ENCODE measurements at places on chromosomes 1 and 21.

DNA sequence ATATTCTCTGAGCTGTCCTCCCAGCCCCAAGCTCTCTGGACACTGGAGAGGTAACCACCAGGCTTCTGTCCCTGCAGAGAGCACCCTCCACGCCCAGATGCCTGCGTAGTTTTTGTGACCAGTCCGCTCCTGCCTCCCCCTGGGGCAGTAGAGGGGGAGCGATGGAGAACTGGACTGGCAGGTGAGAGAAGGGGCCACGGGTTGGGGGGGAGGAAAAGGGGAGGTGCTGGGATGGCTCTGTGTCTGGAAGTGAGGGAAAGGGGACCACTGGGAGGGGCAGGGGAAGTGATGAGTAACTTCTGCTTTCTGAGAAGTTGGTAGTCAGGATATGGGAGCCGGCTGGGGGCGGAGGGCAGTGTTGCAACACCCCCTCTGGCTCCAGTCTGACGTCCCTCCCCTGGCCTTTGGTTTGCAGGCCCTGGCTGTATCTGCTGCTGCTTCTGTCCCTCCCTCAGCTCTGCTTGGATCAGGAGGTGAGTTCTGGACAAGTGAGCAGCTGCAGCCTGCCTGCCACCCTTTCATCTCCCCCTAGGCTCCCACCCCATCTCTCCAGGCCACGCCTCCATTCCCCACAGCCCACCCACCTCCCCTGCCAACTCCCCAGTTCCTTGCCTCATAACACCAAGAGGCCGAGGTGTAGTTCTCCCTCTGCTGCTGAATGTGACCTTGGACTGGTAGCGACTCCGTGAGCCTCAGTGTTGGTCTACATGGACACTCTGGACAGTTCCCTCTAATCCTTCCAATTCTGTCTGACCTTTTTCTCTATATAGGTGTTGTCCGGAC lies 3.1 kb downstream of the ADAMTSL4 start:
- DNase-seq: peak; percentile 87

DNA sequence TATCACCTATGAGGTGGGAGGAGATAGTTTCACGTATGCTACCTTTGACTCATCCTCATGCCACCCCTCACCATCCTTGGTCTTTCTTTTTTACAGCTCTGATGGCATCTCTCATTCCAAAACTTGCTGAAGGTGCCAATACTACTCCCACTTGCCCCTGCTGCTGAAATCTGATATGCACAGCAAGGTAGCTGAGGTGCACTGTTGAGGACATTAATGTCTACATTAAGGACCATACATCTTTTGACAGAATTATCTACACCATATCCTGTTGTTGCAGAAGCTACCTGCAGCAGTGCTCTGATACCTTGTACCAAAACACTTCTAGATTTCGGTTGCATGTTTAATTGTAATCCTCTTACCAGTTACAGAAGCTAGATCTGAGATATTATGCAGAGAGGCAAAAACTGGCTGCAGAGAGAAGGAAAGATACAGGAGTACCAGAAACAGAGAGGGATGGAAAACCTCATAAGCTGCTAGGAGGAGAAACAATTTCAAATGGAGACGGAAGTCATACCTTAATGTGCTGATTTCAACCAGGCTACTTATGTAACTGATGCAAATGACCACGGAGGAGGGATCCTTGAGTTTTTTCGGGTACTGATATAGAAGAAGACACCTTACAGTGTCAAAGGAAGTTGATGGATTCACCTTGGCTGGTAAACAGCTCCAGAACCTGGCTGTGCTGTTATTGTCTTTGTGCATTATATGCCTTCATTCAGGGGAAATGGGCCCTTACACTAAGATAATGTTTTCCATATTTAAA lies 19.3 kb upstream of the PTPRC start:
- DNase-seq: no peak

- DNase-seq: peak; percentile 98
Observed at GRCh38 chr1:156504821-156505678, 4.5 kb upstream of the MEF2D start.

DNA sequence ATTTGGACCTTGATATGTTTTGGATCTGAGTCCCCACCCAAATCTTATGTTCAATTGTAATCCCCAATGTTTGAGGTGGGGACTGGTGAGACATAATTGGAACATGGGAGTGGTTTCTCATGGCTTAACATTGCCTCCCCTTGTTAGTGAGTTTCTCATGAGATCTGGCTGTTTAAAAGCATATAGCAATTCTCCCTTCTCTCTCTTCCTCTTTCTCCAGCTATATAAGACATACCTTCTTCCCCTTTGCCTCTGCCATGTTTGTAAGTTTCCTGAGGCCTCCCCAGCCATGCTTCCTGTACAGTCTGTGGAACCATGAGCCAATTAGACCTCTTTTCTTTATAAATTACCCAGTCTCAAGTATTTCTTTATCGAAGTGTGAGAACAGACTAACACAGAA lies 692.4 kb downstream of the KCNT2 start:
- DNase-seq: no peak

- DNase-seq: no peak
Observed at GRCh38 chr1:204075139-204075521, 2.2 kb downstream of the SOX13 start.

DNA sequence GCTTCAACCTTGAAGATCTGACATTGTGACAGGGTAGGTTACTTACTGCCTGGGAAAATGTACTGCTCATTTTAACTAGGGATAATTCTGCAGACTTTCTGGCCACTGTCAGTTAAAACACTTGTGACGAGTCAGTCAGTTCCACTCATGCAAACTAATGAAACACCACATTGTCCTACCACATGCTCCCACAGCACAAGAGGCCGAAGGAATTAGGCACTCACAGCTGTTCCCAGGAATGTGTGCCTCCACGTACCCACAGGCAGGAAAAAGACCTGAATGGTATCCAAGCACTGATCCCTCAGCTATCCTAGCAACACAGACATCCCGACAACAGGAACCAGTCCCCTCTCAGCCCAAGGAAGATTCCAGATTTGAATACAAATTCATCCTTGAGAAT lies 12.3 kb downstream of the BCAR3 start:
- DNase-seq: no peak

DNA sequence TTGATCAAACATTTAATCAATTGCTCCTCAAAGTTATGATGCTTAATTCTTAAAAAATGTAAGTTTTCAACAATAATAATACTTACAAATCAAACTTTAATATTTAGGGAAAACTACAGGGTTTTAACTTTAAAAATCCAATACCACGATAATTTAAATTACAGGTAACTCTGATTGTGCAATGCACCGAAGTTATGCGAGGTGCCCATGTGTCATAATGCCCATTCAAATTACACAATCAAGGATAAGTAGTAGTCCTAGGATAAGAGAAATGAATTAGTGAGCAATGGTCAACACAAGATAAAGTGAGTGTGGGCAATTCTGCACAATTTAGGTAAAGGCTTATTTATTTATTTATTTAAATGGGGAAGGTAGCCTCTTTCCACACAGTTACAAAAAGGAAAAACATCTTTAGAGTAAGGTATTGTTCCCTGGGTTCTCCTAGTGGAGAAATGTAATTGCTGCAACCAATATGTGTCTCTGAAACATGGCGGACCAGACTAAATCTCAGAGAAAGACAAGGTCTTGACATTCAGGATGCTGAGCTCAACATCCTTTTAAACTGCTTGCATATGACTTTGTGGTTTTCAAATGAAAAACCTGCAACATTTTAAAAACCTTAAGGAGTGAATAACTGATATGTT lies 164.2 kb downstream of the TTLL7 start:
- DNase-seq: no peak

DNA sequence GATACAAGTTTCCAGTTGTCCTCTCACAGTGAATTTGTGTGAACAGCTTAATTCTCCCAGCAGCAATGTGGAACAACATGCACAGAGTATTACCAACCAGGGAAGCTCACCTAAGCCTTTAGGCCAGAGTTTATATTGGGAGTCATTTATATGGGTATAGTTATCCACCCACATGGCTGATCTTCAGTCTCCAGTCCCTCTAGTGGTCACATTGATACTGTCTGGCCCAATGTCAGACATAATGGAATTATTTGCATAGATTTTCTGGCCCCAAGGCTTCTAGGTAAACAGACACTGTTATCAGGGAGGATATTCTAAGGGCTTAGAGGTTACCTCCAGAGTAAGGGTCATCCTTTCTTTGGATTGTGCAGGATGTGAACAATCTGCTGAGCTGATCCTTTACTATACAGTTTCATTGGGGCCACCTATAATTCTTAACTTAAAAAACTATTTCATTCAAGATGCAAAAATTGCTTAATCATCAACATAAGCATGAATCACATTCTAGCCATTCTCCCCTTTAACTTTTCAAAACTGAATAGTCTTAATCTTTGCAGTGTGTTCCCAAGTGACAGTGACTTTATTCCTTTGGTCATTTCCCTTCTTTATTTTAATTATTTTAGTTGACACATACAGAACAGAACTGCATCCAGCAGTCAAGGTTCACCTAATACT lies 210.9 kb downstream of the LTN1 start:
- no peak for DNase-seq

GRCh38 chr1:30748699-30749401 lies 8.7 kb downstream of the LAPTM5 start:
- DNase-seq: no peak

DNA sequence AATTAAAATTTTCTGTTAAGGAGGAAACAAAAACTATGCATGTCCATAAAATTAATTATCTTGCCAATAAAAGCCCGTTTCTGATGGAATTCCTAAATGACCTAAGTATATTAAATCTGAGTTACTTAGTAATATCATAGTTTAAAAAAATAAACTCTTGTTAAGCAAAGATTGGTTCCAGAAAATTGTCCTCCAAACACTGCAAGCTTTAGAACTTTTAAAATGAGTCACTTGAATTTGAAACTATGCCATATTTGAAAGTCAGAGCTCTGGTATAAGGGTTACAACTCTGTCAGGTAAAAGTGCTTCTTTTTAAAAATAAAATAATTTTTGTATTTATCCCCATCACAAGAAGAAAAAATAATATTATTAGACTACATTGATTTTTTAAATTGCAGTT lies 409.5 kb downstream of the PLPP3 start:
- DNase-seq: no peak

Data from GDM1 (cell line).